ENCODE measurements at places on chromosomes 1 and 21. TPM values are rescaled to one million over a fixed set of nuclear protein-coding genes. Genes with fewer than 3 reads are reported as not detected.

DNA sequence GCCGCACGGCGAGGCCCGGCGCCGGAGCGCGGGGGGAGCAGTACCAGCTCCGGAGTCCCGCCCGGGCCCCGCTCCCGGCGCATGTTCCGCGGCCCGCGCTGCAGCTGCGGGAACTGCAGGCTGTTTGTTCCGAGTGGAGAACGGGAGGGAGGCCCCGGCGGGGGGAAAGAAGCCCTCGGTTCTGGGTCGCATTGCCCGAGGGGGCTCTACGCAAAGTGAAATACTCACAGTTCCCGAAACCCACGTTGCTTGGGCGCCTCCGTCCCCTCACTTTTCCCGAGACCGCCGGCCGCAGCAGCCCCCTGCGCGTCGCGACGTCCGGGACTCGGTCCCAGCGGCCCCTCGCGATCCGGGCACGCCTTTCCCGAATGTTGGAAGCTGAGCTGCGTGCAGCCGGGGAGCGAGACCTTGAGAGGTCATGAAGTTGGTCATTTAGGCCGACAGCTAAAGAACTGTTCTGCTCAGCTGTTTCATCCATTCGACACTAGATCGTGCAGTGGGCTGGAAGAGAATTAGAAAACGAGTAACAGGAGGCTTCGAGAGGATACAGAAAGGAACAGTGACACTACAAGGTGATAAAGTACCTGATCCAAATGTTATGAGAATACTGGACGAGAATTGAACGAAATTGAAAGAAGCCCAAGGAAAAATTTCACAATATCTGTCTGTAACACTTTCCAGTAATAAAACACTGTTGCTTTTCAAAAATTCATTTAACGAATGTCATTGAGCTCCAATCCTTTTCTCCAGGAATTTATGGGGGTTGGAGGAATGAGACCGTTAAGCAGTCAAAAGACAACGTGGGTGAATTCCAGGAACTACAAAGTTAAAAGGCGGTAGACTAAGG, 657 bp upstream of the LIN9 start:
- DNase-seq: no peak

GRCh38 chr1:116772648-116773045, 18.4 kb downstream of the CD2 start:
- DNase-seq: peak; percentile 61

DNA sequence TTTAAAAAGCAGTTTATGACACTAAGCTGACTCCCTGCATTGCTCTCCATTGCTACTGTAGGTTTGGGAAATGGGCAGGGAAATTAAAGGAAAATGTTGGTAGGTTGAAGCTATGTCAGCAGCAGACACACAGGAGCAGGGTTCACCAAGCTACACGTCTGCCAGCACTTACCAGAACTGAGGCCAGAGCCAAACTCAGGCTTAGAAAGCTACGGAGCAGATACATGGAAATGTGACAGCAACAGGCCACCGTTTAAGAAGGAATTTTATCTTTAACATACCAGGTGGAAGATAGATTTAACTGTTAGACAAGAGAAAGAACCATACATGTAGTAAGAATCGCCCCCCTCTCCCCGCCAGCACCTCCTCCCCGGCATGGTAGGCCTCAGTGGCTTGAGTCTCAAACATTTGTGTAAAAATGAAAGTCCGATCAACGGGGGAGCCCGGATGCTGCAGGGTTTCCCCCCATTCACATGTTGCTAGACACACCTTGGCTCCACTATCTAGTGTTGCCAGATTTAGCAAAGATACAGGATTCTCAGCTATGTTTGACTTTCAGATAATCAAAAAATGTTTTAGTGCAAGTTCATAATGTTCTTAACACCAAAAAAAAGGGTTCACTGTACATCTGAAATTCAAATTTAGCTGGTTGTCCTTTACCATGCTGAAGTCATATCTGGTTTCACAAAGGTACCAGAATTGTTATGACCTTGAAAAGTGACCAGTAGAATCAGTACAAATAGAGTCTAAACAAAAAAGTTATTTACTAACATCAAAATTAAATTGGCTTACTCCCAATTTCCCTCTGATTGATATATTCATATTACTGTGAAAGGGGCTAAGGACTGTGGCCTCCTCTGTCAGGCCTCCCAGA, 6.7 kb downstream of the OR2T11 start:
- DNase-seq: no peak

DNA sequence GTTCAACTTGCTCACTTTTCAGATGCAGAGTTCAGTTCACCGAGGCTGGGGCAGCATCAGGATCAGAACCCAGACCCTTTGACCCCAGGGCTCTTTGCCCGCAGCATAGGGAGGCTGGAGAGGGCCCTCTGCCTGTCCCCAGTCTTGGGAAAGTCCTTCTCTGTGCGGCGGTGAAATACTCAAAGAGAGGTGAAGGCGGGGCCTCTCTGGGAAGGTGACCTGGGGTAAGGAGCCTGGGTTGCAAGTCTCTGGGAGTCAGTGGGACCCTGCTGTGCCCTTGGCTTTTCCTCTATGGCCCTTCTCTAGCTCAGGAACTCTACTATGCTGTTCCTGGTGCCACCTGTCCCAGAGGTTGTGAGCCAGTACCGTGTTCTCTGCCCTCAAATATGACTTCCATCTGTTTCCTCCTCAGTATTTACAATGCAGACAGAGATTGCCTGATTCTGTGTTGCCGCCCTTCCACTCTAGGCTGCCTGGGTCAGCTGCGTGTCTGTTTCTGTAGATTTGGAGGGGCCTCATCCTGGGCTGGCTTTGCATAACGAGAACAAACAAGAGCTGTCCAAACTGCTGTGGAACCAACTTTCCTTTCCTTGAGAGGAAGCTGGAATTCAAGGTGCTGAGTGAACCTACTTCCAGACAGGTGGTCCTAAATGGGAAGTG, 18.7 kb upstream of the ZBTB21 start:
- no peak for DNase-seq

- no peak for DNase-seq
Observed at GRCh38 chr1:47855230-47855629, 142.0 kb downstream of the TRABD2B start.

- no peak for DNase-seq
Observed at GRCh38 chr1:23551849-23552248, 7.5 kb downstream of the ID3 start.

DNA sequence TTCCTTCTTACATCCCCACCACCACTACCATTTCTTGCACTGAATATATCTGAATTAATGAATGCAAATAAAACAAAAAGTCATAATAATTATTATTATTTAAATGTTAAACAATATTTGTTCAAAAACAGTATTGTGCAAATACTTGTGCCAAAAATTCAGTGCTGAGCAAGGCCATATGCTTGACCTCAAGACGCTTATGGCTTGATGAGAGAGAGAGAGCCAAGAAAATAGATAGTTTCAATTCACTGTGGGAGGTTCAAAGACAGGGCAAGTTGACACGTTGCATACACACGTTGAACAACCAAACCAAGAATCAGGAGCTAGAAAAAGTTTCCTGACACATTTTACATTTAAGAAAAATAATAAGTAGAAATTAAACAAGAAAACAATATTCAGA, 1421.7 kb downstream of the KCNT2 start:
- DNase-seq: no peak

DNA sequence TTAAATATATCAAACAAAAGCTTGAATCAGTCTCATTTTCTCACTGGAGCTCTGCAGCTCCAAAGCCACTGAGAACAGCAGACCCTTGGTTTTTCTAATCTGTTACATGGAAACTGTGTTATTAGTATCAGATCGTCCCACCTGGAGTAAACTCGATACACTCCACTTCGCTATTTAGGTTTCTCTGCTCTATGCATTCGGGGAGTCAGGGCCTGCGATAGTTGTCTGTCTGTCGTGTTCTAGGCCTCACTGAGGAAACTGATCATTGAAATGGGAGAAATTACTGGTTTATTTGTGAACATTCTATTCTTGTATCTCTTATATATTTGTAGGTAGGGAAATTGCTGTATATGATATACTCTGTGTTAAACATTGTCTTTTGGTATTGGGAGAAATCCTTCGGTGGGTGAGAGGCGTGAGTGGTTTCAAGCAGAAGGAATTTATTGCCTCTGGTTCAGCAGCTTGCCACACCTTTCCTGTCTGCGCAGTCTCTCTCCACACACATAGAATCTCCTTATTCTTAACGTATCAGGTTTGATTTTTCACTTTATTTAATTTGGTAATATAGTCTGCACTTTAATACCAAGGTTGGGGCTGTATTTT, 8.5 kb downstream of the PRDM2 start:
- no peak for DNase-seq

- peak; percentile 88 for DNase-seq
Observed at GRCh38 chr1:90721210-90722194, 4.4 kb upstream of the BARHL2 start.

DNA sequence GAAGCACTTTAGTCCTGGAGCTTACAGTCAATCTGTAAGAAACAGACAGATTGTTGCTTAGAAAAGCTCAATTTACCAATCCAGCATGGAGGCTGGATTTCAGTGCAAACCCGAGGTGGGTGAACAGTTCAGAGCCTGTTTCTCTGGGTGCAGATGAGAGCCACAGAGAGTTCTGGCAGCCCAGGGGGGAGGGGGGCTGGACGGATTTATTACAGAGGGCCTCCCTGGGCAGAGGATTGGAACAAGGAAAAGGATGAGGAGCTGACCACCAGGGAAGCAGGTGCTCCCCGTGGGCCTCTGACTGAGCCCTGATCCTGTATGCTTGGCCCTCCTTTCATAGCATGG, 38.0 kb upstream of the EPS8L3 start:
- DNase-seq: no peak

GRCh38 chr1:227234998-227235405, 83.3 kb downstream of the CDC42BPA start:
- no peak for DNase-seq

DNA sequence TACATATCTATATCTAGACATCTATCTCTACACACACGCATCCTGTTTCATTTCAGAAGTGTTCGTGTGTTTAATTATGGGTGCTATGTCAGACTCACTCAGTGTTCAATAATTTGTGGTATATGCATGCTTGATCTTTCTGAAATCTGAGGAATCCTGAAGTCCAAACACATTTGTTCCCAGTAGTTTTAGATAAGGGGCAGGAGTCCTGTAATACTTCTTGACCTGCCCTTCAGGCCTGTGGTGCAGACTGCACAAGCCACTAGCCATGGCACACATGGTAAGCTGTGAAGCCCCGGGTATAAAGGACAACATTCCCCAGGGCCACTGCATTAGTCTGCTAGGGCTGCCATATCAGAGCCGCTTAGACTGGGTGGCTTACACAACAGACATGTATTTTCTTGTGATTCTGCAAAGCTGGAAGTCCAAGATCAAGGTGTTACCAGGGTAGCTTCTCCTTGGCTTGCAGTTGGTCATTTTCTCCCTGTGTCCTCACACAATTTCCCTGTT, 267.2 kb downstream of the RHOU start:
- no peak for DNase-seq

DNA sequence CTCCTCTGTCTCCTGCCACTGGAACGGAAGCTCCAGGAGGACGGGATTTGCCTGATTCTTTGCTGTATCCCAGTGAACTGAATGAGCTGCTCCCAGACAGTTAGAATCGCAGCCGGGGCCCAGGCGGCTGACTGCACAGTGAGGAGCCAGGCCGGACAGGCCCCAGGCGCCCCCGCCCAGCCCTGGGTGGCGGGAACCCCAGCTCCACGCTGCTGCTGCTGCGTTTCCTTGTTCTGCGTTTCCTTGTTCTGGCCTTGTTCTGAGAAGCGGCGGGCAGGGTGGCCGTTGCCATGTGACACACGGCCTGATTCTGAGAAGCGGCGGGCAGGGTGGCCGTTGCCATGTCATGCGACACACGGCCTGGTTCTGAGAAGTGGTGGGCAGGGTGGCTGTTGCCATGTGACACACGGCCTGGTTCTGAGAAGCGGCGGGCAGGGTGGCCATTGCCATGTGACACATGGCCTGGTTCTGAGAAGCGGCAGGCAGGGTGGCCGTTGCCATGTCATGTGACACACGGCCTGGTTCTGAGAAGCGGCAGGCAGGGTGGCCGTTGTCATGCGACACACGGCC, 56.2 kb downstream of the SLC37A1 start:
- no peak for DNase-seq

- no peak for DNase-seq
Observed at GRCh38 chr1:157201767-157202166, 63.6 kb upstream of the ETV3 start.

DNA sequence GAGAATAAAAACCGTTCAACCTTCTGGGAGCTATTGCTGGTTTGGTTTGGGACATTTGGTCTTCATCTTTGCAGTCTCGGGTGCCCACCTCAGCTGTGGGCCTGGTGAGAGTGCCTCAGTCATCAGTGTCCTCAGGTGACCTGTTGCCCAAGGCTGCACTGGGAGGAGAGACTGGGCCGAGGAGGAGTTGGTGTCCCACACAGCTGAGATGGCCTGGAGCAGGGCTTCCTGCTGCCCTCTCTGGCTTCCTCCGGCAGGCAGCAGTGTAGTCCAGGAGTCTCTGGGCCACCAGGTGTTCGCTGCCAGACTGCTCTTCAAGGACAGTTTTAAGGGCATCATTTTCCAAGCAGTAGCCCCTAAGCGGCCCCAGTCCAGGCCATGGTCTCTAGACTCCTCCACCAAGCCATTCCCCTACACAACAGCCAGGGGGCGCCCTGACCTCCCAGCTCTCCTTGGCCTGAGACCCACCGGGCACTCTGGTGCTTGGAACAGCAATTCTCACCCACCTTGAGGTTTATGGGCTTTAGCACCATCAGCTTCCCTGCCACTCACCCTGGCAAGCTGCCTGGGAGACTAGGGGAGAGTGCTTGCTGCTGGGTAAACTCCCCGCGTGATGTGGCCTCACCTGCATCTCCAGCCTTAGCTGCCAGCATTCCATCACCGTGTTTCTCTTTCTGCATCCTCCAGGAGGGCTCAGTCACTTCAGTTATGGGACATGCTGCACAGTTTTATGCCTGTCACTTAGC, 9.1 kb upstream of the SYTL1 start:
- peak; percentile 85 for DNase-seq

DNA sequence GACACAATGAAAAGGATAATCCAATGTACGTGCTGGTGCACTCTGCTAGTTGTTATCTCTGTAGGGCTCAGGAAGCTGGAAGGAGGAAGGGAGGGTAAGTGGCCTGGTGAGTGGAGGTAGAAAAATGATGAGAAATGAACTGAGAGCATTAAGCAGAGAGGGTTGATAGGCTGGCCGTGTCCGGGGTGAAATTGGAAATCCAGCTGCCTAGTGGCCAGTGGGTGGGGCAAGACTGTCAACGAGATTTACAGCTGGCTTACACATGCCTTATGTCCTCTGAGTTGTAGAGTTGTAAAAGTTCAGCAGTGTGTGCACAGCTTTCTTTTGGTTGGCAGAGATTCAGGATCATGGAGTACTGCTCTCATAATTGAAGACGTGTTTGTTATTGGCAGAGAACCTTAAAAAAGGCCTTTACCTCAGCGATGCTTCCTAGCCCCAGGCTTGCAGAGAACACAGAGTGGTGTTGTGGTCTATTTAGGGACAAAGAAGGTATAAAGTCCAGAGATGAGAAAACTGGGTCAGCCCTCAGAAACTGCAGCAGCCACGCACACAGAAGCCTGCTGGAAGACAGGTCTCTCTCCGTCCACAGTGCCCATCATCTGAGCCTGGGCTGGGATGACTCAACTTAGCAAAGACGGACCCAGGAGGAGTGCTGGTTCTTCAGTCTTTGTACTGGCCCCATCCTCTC, 132.4 kb downstream of the EDEM3 start:
- no peak for DNase-seq

- peak; percentile 71 for DNase-seq
Observed at GRCh38 chr1:155093911-155094621, 15.4 kb downstream of the EFNA3 start.

Gene PLPP3
- total RNA-seq: not detected

Gene LCE1F
- total RNA-seq: not detected

Gene MYOG
- not detected for total RNA-seq

Gene FAM167B
- total RNA-seq: 0.57 TPM

Gene DIP2A
- total RNA-seq: 30.5 TPM

Gene RSPO1
- not detected for total RNA-seq

Measured in activated CD4-positive, alpha-beta T cell treated with anti-CD3 and anti-CD28 coated beads, Interleukin-2, amount 10 ng/mL, durations not matched to agents 24 days and 14 days (primary cell).